ENCODE measurements at places on chromosomes 5 and 9.
A peak's percentile ranks its signal among the peaks of the same experiment; 100 is the strongest.

GRCh38 chr9:89037346-89037745 is 46.1 kb downstream of the S1PR3 start:
- DNase-seq = no peak

GRCh38 chr9:69420611-69421270 is 95.7 kb downstream of the ENTREP1 start:
- DNase-seq = no peak

- no peak for DNase-seq
Measured at GRCh38 chr5:157779221-157779620, 35.7 kb downstream of the LSM11 start.

DNA sequence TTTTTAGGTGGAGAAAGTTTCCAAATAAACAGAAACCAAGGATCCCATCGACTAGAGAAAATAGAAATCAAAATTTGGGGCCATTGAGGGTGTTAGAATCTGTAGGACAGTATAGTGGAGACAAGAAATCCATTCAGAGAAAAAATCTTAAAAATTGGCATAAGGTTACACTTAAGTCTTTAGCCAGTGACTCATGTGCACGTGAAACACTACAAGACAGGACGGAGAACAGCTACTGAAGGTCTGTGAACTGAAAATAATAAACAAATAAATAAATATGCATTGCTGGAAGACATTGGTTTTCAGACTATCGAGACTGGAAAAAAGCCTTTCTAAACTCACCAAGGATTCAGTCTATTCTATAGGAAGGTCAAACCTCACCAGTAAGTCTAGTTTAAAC is 1955.5 kb downstream of the MAT2B start:
- DNase-seq = no peak

GRCh38 chr9:100014846-100015245 is 84.0 kb downstream of the ERP44 start:
- no peak for DNase-seq

DNA sequence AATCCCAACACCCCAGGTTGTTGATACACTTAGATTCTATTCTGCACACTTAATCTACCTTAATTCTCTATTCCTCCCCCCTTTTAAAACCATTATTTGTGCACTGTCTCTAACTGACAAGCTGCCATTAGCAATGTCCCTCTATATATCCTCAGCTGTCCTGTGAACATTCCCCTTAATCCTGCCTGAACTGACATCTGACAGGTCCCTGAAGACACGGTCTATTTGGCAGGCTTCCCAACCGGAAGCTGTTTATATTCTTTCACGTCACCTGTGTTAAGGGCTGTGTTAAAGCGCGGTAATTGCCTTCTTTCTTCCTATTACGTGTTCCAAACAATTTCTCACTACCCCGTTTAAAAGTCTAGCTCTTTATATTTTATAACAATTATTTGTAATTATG is 277.3 kb downstream of the CDH9 start:
- DNase-seq = no peak

- no peak for DNase-seq
Measured at GRCh38 chr9:4894076-4894475, 91.0 kb upstream of the JAK2 start.

DNA sequence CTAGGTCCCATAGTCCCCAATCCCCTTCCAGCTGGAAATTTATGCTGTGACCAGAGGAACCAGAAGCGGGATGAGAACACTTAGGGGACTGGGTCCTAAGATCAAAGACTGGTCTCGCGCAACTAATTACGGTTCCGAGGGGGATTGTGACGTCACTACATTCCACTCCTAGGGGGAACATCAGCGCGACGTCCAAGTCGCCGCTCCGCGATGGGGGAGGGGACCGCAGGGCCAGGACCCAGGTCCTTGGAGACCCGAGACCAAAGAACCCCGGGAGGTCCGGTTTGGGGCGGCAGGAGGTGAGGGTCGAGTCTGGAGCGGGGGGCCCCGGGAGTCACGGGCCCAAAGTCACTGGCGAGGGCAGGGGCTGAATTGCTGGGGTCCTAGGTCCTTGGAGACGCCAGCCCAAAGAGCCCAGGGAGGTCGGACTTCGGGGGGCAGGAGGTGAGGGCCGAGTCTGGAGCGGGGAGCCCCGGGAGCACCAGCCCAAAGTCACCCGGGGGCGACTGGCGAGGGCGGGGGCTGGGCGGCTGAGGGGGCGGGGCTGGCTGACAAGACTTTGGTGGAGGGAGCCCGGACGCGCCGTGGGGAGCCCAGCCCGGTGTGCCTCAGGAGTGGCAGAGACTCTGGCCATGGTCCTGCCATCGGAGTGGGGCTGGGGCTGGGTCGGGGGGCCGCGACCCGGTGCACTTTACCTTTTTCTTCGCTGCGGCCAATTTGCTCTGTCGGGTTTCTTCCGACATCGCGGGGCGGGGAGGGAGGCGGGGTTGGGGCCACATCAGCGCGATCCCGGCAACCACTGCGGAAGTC is at the start of gene GOLGA2:
TSS of gene GOLGA2 (minus strand) at position 810 of the 810 bp plus-strand sequence. CDS start at position 779, 31 bp downstream.
- DNase-seq = peak; percentile 73

- DNase-seq = no peak
Measured at GRCh38 chr5:149999359-149999758, 1.1 kb downstream of the TIGD6 start.

DNA sequence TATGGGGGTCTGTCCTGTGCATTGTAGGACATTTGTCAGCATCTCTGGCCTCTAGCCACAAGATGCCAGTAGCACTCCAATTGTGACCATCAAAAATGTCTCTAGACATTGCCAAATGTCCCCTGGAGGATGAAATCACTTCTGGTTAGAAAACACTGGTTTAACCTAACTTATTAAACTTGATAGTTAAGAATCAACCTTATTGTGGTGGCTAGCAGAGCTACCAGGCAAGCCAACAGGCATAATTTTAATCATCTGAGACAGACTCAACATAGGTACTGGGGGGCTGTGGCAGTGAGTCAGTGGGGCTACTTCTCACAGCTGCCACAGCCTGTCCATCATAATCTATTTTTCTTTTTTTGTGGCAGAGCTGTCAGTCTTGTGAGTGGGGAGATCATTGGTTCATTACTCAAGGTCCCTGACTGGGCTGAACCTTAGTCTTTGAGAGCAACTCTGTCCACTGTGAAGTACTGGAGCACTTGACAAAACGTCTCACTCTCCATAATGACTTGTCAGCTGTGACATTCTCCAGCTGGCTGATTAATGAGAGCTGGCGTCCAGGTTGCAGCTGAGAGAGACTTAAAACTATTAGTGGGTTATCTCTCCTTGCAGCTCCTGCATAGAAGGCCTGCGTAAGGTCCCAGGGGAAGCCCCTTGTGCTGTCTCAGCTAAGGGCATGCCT is 107.9 kb downstream of the DCP2 start:
- no peak for DNase-seq

GRCh38 chr9:23493219-23493618 is 332.8 kb downstream of the ELAVL2 start:
- DNase-seq = no peak

- no peak for DNase-seq
Measured at GRCh38 chr9:133654736-133655657, 18.8 kb downstream of the DBH start.

DNA sequence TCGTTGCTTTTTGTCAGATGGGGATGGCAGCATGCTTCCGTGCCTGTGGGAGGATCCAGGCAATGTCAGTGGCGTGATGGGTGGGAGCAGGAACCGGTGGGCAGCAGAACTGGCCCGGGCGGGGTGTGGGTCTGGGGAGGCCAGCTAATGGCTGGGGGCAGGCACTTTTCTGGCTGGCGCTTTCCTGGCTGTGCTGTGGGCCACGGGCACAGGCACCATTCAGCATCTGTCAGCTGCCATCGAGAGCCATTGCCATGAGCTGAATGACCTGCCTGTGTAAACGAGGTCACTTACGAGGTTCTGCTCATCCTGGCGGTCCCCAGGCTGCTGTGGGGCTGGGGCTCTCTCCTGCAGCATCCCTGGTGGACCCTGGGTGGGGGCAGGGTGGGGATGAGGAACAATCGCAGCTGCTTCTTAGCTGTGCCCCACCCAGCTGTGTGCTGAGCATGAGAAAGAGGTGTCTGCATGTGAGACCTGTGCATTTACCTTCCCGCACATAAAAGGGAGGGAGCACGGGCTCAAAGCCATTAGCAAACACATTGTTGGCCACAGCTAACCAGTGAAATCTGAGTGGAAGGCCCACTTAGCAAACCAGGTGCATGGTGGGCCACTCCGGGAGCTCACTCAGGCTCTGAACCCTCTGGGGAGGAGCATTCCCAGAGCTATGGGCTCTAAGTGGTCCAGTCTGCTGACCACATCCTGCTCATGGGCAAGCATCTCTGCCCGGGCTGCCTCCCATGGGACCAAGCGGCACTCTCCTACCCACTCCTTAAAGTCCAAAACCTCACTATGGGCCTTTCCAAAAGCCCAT is 41.3 kb upstream of the OLFM1 start:
- no peak for DNase-seq

DNA sequence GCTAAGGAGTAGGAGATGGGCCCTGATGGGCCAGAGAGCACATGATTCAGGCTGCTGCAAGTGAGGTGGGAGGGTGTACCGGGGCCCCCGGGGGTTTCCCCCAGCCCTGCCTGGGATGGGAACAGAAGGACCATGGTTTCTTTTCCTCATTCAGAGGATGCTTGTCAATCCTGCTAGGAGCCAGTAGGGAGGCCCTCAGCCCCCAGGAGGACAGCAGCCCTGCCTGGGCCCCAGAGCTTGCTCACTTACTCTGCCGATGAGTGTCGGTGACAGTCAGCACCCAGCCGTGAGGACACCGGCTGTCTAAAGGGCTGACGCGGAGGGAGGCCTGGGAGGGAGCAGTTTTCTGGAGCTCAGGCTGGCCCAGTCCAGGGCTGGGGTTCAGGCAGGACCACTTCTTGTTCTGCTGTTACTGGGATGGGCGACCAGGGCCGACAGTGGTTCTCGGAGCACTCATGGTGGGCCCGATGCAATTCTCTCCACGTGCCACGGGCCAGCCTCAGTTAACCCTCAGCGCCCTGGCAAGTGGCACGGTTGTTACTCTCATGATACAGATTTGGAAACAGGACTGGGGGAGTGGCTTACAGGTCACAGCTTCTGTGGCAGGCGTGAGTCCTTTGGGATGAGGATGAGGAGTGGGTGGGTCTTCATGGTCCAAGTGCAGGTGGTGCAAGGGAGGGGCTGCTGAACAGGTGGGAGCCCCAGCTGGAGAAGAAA is 1.8 kb downstream of the ARRDC1 start:
- no peak for DNase-seq

- no peak for DNase-seq
Measured at GRCh38 chr9:2267181-2267745, 252.1 kb downstream of the SMARCA2 start.

GRCh38 chr9:105972466-105973204 is 278.3 kb downstream of the TMEM38B start:
- no peak for DNase-seq

DNA sequence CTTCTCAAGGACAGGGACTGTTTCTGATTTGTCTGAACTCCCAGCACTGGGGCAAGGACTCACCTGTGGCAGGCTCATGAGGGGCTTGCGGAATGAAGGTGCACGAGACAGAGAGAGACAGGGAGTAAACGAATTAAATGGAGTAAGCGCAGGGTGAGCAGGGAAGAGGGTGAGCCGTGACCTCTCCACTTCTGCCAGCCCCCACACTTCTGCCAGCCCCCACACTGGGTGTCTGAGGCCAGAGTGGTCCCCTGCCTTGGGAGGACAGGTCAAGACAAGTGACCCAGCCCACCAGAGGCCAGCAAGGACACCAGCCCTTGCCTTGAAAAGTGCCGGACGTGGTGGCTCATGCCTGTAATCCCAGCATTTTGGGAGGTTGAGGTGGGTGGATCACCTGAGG is 37.2 kb downstream of the DAB2IP start:
- DNase-seq = peak; percentile 17

DNA sequence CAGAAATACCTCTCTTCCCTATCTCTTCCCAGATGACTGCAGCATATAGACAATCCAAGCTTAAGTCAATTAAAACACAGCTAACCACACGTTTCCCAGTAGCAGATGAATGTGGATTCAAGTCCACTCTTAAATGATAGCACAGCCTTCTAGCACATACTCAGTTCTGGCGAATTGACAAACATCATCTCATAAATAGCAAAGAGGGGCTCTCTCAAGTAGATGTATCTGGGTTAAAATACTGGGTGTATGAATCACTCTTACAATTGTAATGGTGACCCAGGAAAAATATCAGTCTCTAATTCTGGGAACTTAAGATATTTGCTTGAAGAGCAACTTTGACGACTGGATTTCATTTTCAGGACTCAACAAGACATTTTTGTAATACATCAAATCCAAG is 67.0 kb upstream of the HAPLN1 start:
- DNase-seq = no peak

DNA sequence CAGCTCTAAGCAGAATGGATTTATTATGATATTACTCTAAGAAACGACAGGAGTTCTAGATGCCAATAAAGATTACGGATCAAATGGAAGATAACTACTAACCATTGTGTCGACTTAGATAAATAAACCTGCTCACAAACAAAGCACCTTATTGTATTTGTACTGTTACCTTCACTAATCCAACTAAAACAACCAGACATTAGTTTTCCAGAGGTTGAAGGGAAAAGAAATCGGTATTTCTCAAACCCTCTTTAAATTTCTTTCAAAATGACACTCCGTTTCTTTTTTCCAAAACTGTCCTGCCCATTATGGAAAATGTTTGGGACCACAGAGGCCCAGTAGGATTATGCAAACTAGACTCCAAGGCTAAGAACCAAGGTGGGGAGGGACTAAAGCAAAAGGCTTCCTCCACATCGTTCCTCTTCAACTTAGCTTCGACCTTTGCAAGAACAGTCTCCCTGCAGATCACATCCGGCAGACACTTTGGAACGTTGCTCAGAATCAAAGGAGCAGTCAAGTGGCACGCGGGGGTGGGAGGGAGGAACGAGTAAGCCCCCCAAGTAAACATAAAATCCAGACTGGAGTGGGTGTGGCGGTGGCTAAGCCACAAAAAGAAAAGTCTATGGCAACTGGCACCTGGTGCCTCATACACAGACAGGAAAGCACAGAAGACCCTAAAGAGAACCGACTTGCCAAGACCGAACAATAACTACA is 2.7 kb downstream of the MLLT3 start:
- DNase-seq = no peak

DNA sequence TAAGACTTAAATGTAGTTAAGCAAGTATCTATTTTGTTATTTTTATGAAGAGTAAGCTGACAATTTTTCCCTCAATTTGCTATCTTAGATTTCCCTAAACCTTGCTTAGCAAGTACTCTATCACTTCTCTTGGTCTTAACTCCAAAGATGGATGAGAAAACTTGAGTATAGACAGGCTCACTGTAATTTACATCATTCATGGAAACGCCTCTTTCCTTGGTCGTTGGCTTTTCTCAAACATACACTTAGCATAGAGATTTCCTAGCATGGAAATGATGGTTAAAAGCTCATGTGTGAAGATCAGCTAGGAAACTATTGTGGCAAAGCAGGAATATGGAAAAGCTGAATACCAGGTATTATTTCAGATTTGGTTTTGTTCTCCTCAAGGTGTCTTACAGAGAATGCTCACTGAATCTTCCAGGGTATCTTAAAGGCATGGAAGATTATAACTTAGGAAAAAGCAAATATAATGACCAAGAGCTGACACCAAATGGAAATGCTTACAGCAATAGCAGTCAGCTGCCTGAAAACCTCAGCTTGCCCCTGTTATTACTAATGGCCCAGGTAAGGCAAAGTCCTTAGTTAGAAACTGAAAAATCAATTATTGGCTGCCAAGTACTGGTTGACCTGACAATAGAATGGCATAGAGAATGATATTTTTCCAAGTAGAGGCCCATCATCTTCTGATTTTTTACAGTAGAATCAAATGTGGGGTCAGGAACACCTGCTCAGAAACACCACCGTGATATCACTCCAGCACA is 84.8 kb downstream of the SEMA5A start:
- DNase-seq = no peak

GRCh38 chr9:6905850-6906375 is 148.1 kb downstream of the KDM4C start:
- DNase-seq = no peak

- no peak for DNase-seq
Measured at GRCh38 chr5:96031811-96032261, 70.2 kb upstream of the ELL2 start.

Measured in left hindlimb (tissue), 1 donor.